T-helper 17 cell (primary cell): ENCODE measurements at places on chromosomes 12 and 14. TPM values are rescaled to one million over a fixed set of nuclear protein-coding genes. Genes with fewer than 3 reads are reported as not detected.
A peak's percentile ranks its signal among the peaks of the same experiment; 100 is the strongest.

Gene CHD8
- total RNA-seq, result 128 TPM

GRCh38 chr14:75884198-75884611 lies 97.6 kb downstream of the TGFB3 start:
- DNase-seq, result no peak

GRCh38 chr14:99604766-99605298 lies 825 bp upstream of the CCDC85C start:
- DNase-seq, result peak; percentile 22

- DNase-seq, result no peak
Observed at GRCh38 chr14:70780396-70781075, 28.8 kb downstream of the MAP3K9 start.

GRCh38 chr12:49020441-49020840 lies 1.9 kb upstream of the PRKAG1 start:
- no peak for DNase-seq

DNA sequence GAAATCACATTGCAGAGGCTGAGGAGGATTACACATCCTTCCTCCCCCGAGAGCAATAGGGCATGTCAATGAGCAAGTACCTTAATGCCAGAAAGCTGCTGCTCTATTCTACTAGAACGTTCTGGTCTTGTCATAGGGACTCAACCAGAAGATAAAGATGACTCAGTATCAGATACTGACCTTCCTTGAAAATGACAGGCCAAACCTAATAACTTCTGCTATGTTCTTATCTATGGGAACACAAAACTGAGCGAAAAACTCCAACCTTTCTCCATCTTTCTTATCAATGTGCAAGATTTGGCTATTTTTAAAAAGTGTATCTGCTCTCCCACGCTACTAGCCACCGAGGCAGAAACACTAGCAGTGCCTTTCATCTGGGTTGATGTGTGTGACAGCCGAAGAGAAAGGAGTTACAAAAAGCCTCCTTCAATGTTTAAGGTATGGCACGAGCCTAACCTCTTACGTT lies 5.5 kb downstream of the CCDC92 start:
- DNase-seq, result no peak

GRCh38 chr12:30862486-30862885 lies 64.1 kb upstream of the TSPAN11 start:
- DNase-seq, result no peak
